NCI-H510A (cell line): ENCODE measurements at places on chromosomes 2 and 18.

- DNase-seq, result no peak
Observed at GRCh38 chr2:217757108-217757463, 245.7 kb downstream of the TNS1 start.

DNA sequence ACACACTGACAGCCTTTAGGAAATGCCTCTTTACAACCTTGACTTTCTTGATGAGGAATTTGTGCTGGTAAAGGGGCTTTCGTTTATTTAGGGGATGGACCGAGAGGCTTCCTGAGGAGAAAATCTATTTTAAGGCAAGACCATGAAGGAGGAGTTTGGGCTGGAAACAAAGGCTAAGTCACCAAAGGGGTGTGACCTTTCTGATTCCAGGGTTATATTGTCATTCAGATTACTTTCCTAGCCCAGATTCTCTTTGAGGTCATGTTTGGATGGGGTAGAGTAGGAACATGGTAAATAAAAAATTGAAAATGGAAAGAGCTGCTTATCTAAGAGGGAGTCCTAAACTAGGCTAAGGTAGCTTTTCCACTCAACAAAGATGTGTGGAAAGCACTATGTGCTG, 77.1 kb upstream of the UGP2 start:
- DNase-seq, result no peak

GRCh38 chr2:182541268-182541667, 114.4 kb upstream of the PDE1A start:
- no peak for DNase-seq

DNA sequence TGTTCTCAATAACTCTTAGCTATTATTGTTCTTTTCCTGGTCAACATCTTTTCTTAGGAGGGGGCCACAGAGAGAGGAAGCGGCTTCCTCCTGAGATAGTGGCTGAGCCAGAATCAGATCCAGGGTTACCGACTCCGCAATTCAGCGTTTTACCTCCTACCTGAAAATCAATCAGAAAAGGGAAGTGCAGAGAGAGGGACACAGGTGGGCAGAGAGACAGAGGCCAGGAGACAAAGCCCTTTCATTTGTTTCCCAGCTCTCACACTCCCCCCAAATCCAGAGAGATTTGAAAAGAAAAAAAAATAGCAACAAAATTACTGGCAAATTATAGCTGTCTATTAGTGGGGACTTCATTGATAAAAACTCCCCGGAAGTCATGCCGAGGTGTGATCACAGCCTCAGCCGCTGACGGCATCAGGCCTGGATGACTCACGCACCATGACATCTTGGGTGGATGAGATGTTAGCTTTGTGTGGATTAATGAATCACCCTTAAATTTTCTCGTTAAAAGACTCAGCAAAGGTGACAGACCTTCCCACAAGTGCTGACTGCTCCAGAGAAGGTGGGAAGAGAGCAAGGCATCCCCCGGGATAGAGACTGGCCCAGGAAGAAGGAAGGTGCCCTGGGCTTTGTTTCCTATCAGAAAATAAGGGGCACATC, 120.7 kb downstream of the LOXHD1 start:
- DNase-seq, result no peak

- DNase-seq, result no peak
Observed at GRCh38 chr2:37779611-37780386, 108.4 kb upstream of the CDC42EP3 start.

DNA sequence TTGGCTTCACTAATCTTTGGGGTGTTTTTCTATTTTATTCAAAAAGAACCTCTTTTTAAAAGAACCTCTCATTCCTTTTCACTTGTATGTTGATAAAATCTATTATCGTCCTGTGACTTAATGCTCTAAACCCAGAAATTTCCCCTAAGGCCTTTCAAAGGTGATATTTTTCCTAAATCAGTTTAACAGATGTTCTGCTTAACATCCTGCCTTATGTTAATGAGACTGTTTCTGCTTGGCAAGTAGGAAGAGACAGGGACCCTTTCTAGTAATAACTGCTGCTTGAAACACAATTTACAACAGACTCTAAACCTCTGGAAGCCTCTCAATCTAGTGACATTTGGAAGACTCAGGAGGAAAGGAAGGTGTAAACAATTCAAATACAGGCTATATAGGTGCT, 128.8 kb downstream of the KCNJ3 start:
- no peak for DNase-seq

DNA sequence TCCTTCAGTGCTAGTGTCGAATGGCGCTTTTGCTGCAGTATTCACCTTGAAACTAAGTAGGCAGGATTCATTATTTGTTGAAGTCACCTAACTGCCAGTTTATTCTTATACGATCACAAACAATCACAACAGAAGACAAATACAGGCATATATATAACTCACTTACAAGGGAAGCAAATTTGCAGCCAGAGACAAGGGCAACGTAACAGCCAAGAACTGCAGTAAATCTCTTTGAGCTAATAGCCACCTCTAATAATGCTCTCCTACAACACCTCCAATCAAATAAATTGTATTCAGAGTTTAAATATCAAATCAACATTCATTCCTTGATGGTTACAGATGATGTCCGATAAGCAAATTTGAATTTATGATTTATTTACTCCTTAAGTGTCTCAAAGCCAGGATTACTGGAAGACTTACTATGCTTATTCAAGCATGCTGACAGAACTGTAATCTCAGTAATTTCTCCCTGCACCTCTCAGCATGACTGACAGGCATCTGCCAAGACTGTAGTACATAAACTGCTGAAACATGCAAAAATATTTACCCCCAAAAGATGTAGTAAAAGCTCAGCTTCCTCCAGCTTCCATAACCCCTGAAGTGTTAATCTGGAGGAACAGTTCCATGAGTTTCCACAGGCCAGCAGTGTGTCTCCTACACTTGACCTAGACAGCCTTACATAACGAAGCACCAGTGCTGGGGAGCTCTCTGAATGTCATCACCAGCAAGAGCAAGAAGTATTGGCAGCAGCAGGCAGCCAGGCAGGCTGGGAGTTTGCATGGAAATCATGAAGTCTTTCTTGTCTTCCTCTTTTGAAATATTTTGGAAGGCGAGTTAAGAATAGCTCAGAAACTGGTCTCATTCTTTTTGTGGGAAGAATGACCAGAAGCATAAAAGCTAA, 20.9 kb upstream of the SCN1A start:
- no peak for DNase-seq

DNA sequence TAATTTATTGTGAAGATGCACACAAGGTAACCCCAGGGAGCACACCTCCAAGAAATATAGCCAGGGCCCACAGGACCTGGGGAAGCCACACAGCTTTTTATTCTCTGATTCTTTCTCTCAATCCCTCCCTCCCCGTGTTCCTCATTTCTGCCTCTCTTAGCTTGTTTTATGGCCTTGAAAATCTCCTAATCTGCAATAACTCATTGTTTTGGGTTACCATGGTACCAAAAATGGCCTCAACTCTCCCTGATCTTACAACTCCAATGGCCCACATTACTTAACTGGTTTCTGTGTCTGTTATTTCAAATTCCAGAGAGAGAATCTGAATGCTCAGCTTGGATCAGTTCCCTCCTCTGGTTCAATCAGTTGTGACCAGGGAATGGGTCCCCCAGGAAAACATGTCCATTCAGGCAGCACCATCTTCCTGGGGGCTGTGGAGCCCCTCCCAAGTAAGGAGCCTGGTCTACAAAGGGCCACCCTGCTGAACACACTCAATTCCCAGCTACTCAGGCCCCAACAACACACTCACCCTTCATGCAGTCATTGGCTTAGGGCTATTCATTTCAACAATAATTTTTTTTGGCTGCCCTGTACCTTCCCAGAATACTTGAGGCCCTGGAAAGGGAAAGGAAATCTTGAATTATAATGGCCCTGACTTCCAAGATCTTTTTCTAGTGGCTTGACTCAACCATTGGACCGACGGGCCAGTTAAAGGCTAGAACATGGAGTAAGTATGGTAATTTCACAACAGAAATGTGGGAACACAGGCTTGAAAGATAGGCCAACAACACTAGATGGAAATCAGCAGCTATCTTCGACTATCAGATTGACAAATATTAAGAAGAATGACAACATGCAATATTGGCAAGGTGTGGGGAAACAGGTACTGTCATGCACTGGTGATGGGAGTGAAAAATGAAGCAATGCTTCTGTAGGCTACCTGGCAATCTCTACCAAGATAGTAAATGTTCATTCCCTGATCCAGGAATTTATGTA, 41.6 kb upstream of the ST3GAL5 start:
- no peak for DNase-seq

- DNase-seq, result no peak
Observed at GRCh38 chr2:189595417-189595816, 14.8 kb upstream of the SLC40A1 start.

DNA sequence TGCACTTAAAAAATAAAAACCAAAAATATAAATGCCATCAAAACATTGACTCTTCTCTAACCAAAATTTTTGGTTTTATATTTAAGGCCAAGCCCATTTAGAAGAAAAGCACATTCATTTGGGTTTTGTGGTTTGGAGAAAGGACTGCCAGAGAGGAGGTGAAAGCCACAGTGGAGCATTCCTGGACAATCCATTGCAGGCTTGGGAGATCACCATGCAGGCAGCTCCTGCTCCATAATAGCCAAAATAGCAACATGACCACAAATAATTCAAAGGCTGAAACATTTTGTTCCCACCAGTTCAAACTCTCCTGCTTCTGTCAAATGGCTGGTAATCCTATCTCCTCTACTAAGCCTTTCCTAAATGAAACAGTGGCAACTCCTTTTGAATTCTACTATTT, 73.5 kb downstream of the GALNT3 start:
- no peak for DNase-seq

DNA sequence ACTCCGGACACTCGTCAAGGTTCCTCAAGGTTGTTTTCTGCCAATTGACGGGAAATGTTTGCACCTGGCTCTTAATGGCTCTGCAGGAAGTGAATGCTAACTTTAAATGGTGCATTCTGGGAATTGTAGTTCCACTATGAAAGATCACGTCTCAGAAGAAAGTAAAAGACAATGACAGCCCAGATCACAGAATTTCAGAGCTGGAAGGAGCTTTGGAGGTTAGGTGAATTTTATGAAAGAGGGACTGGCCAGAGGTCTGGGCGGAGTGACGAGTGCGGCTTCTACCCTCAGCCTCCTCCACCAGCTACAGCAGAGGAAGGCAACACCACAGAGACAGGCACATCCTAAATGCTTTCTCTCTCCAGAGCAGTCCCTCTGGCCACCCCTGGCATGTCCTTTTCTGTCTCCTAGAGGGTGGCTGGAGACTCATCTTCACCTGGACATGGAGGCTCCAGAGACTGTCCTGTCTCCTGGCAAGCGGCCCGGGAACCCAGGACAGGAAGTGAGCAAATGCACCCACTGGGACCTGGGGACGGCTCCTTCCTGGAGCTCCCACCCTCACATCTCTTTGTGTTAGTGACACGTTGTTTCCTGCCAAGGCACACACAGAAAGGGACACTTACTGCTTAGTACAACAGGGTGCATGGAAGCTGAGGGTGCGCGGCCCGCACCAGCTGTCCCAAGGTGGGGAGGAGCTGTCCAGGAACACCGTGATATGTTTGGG, 19.4 kb downstream of the THAP4 start:
- no peak for DNase-seq

- DNase-seq, result no peak
Observed at GRCh38 chr2:151919786-151920185, 91.6 kb upstream of the ARL5A start.

DNA sequence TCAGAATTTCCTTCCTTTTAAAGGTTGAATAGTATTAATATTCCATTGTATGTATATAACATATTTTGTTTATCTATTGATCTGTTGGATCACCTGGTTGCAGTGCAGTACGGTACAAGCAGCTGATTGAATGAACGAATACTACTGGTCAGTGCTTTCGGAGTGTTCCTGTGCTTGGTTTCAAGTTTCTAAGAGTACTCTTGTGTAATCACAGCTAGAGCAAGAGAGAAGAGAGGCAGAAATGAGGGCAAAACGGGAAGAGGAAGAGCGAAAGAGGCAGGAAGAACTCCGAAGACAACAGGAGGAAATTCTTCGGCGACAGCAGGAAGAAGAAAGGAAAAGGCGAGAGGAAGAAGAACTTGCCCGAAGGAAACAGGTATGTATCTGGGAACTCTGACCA, 40.3 kb upstream of the KCNJ13 start:
- DNase-seq, result peak; percentile 57

DNA sequence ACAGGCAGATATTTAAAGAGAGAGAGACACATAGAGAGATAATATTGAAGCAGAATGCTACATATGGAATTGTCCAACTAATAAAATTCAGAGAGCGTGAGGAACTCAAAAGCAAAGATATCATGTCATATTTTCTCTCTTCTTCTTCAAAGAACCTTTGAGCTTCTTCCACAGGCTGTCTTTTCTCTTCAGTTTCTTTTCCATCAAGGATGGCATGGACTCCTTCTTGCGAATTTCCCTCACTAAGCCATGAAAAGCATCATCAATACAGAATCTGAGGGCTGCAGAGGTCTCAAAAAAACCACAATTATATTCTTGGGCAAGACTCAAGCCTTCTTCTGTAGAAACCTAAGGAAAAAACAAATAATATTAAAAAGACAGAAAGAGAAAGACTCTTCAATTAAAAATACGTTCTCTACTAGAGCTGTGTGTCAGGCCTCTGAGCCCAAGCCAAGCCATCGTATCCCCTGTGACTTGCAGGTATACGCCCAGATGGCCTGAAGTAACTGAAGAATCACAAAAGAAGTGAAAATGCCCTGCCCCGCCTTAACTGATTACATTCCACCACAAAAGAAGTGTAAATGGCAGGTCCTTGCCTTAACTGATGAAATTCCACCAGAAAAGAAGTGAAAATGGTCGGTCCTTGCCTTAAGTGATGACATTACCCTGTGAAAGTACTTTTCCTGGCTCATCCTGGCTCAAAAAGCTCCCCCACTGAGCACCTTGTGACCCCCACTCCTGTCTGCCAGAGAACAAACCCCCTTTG, 371.9 kb downstream of the RIT2 start:
- no peak for DNase-seq

DNA sequence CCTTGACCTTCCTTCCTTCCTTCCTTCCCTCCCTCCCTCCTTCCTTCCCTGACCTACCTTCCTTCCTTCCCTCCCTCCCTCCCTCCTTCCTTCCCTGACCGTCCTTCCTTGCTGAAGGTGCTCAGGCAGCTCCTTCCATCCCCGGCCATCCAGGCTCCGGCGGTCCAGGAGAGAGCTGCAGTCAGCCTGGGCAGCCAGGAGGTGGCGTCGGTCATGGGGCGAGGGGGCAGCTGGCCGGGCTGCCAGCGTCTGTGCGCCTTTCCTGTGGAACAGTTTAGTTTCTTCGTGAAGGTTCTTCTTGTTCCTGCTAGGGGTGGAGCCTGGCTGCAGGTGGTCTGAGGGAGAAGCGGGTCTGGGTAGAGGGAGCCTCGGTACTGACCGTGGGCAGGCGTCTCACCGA, 15.7 kb downstream of the GPR35 start:
- peak; percentile 32 for DNase-seq

DNA sequence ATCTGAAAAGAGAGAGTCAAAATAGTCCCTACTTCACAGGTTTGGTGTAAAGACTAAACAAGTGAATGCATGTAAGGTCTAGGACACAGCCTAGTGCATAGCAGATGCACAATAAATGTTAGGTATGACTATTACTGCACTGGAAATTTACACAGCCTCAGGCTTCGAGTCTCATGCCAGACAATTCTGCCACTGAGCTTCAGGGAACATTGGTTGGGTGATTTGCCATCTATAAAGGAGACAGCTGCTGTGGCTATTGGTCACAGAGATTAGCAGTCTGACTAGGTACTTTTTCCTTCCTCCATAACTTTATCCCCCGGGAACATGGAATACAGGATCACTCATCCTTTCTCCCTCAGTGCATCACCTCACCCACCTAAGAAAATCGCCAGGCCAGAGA, 89.2 kb downstream of the FAM124B start:
- DNase-seq, result no peak
